Hematopoietic multipotent progenitor cell treated with erythropoietin and hydrocortisone succinate and interleukin-3 and kit ligand, for 6 days (in vitro differentiated cells): ENCODE measurements at places on chromosomes 12 and 14.

DNA sequence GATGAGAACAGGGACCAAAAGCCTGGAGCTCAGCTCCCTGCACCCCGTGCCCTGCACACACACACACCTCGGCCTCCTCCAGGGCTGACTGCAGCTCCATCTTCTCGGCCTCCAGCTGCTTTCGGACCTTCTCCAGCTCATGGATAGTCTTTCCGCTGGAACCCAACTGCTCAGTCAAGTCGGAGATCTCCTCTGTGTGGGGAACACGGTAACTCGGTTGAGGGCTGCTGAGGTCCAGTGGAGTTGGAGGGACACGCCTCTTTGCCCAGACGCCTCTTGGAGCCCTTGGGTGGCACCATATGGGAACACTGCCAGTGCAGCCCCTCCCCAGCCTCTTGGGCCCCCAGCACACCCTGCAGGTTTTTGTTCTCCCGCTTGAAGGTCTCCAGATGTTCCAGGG lies 8.7 kb upstream of the MYH6 start:
- DNase-seq = no peak

DNA sequence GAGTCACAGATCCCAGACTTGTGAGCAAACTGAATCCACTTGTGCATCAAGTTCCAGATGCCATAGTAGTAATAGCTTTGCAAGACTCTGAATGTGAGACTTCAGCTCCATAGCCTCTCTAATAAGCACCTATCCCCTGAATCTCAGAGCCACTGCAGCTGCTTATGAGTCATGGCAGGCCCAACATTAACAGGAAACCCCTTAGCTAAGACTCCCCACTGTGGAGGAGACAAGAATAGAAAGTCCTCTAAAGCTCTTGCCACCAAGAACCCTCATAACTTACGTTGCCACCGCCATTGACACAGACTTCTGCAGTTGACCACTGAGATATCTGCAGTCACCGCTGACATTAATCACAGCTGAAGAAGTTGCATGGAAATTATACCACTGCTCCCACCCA lies 62.9 kb upstream of the PDE3A start:
- no peak for DNase-seq

GRCh38 chr14:53603994-53604393 lies 352.6 kb downstream of the BMP4 start:
- no peak for DNase-seq

DNA sequence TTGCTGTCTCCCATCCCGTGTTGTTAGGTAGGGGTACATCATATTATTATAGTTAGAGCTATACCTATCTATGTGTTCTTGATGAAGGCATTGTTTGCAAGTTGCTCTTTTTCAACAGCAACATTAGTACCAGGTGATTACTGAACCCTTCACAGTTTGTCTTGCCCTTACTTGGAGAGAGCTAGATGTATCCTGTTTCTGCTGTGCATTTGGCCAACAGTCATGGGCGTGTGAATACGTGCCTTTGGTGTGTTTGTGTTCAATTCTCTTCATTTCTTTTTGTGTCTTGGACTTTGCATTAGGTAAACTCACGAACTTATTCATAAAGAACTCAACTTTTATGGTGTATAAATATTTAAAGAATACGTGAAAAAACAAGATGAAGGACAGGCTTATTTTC lies 14.3 kb downstream of the ARF6 start:
- DNase-seq = no peak

DNA sequence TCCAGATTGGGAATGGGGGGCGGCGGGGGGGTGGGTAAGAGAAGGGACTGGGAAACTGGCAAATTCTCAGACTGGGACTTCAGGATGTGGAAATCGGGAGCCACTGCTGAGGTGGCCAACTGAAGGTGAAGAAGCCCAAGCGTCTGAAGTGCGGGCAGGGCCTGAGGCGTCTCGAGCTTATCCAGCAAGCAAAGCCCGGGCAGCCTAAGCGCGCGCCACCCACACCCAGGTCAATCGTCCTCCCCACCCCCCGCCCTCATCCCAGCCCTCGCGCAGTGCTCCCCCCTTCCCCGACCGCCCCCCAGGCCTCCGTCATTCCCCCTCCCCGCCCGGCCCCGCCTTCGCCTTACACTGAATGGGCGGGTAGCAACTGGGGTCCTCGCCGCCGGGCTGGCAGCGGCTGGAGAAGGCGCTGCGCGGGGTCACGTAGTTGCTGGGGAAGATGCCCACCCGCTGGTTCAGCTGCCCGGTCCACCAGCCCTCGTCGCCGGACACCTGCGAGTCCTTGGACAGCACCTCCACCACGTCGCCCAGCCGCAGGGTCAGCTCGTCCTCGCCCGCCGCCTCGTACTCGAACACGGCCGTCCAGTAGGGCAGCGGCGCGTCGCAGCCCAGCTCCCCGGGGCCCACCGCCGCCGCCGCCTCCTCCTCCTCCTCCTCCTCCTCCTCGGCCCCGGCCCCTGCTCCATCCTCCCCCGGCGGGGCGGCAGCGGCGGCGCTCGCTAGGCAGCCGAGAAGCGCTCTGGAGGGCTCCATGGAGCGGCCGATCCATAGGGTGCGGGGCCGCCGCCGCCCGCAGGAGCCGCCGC lies 693 bp downstream of the MAP3K9 start:
- DNase-seq = peak; percentile 40

GRCh38 chr12:80697270-80697887 lies 10.1 kb upstream of the MYF6 start:
- no peak for DNase-seq
